Cerebellar nuclear complex (tissue), 1 donor: ENCODE measurements at places on chromosomes 16 and 17.

- no peak for DNase-seq
These were observed 130.6 kb downstream of the MGAT5B start for GRCh38 chr17:76998839-76999238.

DNA sequence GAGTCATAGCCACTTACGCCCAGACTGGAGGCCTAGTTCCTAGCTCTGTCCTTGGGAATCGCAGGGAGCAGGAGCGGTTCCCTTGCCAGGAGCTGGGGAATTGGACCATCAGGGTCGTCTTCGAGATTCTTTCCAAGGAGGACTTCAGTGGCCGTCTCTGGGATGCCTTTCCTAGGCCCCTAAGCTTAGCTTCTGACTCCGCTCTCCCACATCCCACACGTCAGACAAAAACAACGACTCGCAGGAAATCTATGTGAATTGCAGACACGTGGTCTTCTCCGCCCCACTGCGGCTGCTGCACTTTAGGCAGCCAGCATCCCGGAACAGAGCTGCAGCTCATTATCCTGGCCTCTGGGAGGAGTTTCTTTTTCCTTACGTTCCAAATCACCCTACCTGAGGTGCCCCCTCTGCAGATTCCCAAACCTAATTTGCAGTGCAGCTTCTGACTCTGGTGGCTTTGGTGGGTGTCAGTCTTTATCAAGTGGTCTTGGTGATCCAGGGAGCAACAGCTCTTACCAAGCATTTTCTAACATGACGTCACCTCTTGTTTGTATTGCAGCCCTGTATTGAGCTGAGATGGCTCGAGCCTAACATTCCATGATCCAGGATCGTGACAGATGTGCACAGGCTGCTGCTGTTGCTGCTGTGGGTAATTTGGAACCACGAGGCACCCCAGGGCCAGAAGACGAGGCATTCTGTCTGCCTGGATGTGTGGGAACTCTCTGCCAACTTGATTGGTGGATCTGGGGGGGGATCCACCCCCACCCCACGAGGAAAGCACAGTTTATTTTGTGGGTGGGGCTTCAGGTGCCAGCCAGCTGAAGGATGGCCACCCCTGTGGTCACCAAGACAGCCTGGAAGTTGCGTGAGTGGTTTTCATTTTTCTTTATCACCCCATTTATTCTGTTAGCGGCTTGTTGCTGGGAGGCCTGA is 1.1 kb downstream of the KATNB1 start:
- DNase-seq = no peak

GRCh38 chr16:426906-427249 is 1.4 kb downstream of the RAB11FIP3 start:
- no peak for DNase-seq

DNA sequence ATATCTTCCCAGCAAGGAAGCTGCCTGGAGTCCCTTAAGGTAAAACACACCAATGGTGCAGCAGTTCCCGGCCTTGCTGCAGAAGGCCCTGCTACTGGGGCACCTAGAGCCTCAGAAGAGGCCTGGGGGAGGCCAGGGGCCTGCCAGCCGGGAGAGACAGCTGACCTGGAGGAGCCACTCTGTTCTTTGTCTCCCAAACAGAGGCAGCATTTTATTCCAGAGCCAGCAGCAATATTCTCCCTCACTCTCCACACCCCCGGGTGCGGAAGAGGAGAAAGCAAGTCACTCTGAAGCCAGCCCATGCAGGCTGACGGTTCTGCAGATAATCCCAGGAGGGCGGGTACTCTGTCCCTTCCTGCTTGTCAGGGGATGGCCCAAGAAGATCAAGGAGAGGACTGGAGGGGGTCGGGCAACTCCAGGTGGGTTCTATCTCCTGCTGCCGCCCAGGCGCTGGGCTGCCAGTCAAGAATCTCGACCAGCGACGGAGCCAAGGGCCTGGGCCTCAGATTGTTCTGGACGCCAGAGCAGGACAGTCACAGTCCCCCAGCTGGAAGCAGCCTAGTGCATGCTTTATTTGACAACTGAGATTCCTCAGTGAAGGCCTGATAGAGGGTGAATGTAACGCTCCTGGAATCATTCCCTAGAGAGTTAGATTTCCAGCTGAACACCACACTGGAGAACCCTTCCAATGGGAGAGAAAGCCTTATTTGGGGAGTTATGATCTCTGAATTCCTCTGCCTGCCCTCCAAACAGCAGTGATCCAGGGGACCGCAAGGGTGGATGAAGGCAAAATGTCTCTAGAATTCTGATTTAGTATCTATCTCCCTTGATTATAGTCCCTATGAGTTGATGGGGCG is 1.1 kb upstream of the KIFC3 start:
- no peak for DNase-seq

- DNase-seq = no peak
These were observed 106.2 kb downstream of the GRIN2A start for GRCh38 chr16:10076037-10076436.

DNA sequence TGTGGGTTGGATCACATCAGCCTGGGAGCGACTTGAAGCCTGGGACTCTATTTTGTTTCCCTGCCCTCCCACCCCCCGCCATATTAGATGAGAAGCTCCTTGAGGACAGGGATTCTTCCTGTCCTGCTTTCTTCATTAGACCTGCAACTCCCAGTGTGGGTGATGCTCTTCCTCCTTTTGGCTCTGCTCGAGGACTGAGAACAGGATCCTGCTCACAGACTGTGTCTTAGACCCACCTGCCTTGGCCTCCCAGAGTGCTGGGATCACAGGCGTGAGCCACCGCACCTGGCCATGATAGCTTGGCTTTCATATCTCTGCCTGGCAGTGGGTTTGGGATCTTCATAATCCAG is 21.5 kb upstream of the TNS4 start:
- no peak for DNase-seq
